CD4-positive, alpha-beta T cell treated with Interleukin-10 for 1 hour (primary cell): ENCODE measurements at places on chromosomes 5 and 9.

GRCh38 chr9:10858817-10859216 is 246.0 kb upstream of the PTPRD start:
- no peak for DNase-seq

- DNase-seq = peak; percentile 21
These were observed 115.9 kb upstream of the SH3GL2 start for GRCh38 chr9:17462869-17463464.

DNA sequence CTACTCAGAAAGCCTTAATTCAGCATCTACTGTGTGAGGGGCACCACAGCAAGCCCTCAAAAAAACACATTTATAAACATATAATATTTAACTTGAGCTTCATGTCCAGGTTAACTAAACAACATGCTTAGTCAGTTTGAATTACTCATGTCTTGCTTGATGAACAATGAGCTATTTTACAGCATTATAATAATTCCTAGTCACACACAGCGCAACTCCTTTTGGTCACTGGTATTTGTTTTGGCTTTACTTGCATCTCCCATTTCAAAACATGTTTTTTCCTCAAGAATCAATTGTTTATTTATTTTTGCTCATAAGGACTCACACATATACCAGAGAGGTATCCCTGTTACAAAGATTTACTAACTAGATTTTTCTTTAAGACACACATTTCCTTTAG is 616.7 kb upstream of the DAB2 start:
- DNase-seq = no peak

DNA sequence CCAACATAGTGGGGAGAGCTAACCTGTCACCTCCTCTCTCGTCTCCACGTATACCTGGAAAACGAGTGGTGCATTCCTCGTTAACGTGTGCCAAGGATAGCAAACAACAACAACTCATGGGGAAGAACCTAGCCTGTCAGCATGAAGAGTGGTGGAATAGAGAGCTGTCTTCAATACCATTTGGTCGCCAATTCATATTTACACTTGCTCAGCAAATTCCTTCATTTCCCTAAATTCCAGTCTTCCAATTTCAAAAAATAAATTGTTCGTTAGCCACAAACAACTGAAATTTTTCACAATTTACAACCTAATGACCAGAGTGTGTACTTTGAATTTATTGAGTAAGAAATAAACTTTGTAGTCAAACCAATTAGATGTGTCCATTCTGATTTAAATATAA is 344.8 kb downstream of the NTRK2 start:
- DNase-seq = no peak

DNA sequence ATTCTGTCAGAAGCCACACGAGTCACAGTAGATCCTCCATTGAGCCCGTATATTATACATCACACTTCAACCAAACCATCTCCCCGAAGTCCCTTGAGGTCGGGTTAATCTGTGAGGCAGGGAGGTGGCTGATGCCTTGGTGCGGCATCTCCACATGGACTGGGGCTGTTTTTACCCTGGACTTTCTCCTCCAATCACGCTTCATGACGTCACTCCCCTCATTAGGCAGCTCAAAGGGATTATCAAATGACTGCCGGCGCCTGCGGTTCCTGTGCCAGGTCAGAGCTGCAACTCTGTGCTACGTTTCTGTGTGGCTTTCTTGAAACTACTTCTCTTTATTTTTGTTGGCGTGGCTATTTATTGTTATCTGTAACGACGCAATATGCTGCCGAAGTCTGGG is 53.7 kb downstream of the TMOD1 start:
- no peak for DNase-seq

DNA sequence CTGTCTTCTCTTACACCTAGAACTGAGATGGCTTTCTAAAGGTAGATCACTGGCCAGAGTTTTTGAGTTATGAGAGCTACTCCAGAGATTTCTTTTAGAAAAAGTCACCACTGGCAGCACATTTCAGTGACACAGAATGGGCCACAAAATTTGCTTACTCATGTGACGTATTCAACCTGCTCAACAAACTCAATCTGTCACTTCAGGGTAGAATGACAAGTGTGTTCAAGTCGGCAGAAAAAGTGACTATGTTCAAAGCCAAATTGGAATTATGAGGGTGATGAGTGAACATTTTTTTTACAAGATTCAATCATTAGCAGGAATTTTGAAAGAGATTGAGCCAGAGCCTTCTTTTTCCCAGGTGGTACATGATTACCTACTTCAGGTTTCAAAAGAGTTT is 46.5 kb downstream of the TAF11L14 start:
- no peak for DNase-seq

- DNase-seq = no peak
These were observed 396.2 kb downstream of the KCTD16 start for GRCh38 chr5:144566747-144567420.

GRCh38 chr5:51381761-51382474 is 1.3 kb upstream of the ISL1 start:
- no peak for DNase-seq

- DNase-seq = no peak
These were observed 44.8 kb upstream of the SNX2 start for GRCh38 chr5:122730037-122730436.

DNA sequence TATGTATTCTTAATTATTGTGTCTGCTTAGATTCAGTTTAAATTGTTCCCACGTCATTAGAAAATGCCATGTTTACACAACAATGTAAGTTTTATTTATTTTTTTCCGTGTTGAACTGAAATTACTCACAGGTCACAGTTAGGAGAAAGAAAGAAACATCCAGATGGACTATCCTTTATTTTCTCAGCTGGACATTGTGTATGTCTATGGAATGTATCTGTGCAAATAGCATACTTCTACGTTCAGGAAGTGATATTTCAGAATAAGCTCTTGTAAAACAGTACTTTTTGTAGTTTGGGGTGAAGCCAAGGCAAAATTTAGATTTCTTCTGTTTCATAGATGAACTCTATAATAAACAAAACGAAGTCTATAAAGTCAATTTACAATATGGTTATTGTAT is 249.0 kb upstream of the ZNF608 start:
- no peak for DNase-seq

GRCh38 chr9:92180669-92181181 is 65.5 kb upstream of the SPTLC1 start:
- no peak for DNase-seq

GRCh38 chr5:88929385-88929784 is 46.4 kb upstream of the MEF2C start:
- DNase-seq = no peak

GRCh38 chr5:97019435-97020117 is 83.7 kb downstream of the LNPEP start:
- DNase-seq = no peak

DNA sequence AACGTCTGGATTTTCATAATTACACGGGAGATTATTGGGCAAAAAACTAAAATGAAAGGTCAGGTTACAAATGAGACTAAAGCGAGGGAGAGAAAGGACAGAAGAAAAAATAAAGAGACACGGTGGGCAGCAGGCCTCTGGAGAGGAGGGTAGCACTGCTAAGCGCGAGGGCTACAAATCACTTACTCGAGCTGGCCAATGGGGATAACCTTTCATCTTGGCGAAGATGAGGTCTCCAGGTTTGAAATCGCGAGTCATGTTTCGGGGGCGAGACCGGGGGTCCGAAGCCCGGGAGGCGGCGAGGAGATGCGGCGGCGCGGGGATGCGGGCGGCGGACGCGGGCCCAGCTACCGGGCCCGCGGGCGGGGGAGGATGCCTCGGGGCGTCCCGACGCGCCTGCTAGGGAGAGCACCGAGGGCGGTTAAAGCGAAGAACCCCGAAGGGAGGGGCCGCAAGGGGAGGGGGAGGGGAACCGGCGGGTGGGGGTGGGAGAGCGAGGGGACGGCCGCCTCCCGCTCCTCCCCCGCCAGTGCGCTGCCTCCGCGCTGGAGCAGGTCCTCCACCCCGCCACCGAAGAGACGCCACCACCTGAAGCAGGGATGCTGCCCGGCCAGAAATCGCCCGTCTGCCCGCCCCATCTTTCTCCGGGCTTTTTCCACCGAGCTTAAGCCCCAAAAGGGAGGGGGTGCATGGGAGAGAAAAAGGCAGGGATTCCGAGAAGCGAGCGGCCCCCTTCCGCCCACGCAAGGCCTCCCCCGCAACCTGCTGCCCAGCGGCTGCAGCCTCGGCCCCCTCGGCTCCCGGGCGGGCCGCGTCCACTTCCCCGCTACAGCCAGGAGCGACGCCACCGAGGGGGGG is 610 bp downstream of the PSIP1 start:
- peak; percentile 73 for DNase-seq

DNA sequence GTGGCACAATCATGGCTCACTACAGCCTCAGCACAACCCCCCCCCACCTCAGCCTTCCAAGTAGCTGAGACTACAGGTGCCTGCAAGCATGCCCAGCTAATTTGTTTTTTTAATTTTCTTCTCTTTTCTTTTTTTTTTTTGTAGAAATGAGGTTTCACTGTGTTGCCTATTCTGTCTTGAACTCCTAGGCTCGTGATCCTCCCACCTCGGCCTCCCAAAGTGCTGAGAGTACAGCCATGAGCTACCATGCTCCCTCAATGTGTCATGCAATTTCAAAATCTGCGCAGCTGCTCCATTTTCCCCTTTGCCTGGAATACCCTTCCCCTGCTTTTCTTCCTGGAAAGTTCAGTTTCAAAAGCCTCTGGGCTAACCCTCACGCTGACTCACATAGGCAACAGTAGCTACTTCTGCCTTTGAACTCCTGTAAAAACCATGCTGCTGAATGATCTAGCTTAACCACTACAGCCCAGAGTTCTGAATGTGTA is 71.0 kb upstream of the IL7R start:
- no peak for DNase-seq

- no peak for DNase-seq
These were observed 746.3 kb upstream of the RIOK2 start for GRCh38 chr5:97929383-97929782.

DNA sequence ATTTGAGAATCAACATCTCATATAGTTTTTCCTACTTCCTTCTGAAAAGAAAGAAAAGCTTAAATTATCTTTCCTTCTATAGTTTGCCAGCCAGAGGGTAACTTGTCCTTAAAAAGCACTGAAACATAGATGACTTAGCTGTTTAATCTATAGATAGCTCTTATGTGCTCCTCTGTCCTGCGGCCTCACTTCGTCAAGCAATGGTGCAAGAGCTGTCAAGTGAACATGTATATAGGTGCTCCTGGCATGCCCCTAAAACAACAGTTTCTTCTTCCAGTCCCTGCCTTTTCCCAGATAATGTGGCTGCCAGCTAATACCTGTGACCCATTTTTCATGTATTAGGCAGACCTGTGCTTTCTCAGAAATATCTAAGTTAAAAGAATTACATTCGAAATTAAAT is 287.7 kb upstream of the EFNA5 start:
- no peak for DNase-seq

- DNase-seq = no peak
These were observed 1.4 kb downstream of the IL9 start for GRCh38 chr5:135894276-135894675.

DNA sequence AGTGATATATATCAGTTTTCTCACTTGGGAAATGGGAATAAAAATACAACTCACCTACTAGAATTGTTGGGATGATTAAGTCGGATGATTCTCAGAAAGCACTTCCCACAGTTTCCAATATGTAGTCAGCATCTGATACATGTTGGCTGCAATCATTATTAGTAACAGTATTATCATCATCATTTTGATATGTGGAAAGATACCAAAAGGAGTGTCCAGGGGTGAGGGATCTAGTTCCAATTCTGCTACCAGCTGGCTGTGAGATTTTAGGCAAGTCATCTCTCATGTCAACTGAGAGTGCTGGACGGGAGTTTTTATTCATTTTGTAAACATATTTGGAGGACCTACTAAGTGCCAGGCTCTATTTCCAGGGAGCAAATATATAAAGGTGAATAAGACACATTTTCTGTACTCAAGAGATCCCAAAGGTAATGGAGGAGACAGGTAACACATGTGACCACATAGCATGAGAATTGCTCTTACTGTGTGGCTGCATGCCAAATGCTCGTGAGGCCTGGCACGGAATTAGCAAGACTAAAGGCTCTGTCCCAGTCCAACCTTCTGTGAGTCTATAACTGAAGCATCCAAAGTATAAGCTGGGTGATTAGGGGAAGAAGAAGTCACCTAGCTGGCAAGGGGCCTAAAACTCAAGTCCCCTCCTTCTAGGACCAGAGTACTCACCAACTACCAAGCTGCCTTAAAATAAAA is 83.0 kb downstream of the GRIA1 start:
- DNase-seq = no peak

- DNase-seq = no peak
These were observed 217.9 kb upstream of the KLF4 start for GRCh38 chr9:107707428-107707837.

DNA sequence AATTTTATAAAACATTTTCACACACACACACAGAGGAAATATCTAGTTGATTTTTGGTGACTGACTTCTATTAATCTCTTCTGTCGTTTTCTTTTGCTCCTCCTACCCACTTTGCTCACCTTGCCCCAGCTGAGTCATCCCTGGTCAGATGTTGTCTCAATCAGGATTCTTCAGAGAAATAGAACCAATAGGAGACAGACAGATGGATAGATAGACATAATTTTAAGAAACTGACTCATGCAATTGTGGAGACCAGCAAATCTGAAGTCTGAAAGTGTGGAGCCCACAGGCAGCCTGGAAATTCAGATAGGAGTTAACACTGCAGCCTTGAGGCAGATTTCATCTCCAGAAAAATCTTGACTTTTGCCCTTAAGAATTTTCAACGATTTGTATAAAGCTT is 37.0 kb upstream of the PIK3R1 start:
- DNase-seq = no peak

DNA sequence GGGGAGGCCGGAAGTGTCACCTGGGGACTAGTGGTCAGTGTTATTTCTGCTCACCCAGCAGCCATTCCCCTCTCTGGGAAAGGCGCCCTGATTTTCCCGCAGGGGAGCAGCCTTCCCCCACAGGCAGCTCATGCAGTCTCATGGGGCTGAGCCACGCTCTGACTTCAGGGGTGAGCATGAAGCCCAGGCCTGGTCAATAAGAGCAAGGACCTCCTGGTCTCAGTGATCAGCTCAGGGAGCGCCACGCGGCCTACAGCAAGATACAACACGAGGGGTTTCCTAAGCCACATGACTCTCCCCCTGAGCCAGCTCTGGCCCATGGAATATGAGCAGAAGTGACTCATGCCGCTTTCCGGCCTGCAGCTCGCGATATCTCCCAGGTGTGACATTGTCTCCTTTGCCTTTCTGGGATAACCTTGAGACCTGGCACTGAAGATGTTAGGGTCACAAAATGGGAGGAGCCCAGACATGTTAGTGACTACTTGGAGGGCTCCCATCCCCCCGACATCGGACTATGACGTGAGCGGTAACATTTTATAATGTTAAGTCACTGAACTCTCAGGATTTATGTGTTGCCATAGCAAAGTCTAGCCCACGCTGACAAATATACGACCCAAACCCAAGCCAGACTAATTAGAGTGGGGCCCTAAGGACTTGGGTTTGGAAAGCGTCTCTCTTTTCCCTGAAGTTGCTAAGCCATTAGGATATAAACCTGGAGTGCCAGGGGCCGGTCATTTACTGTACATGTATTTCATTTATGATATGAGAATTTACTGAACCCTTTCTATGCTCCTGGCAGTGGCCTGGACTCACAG is 46.5 kb upstream of the GFPT2 start:
- DNase-seq = no peak

DNA sequence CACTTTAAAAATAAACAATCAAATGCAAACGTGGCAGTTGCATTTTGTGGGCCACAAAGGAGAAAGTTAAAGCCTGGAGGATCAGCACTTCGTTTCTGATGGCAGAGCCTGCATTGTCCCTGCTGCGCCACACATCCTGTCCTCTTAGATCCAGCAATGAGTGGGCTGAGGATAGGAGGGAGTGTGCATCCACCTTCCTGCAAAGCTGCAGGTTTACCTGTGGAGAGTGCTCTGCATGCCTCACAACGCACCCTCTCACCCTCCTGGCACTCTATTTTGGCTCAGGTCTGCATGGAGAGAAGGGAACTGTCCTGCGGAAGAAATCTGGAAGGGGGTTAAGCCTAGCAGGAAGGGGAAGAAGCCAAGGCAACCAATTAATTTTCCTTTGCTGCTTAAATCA is 212.2 kb upstream of the SLC24A2 start:
- no peak for DNase-seq
